Fibroblast of skin of right biceps (primary cell): ENCODE measurements at places on chromosomes 5 and 9.

GRCh38 chr9:21027295-21027694 is 4.1 kb downstream of the HACD4 start:
- peak; percentile 63 for DNase-seq

DNA sequence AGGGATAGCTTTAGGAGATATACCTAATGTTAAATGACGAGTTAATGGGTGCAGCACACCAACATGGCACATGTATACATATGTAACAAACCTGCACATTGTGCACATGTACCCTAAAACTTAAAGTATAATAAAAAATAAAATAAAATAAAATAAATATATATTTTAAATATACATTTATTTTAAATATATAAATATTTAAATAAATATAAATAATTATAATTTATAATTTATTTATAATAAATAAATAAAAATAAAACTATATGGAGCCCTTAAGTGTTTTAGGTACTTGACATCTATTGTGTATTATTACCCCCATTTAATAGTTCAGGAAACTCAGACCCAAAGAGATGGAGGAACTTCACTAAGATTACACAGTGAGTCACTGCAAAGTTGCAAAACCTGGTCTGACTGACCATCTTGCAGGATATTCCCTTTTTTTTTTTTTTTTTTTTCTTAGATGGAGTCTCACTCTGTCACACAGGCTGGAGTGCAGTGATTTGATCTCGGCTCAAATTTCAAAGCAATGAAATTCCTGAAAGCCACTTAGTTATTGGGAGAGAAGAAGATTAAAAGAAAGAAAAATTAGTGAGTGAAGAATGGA is 5.8 kb upstream of the C5orf52 start:
- peak; percentile 76 for DNase-seq

DNA sequence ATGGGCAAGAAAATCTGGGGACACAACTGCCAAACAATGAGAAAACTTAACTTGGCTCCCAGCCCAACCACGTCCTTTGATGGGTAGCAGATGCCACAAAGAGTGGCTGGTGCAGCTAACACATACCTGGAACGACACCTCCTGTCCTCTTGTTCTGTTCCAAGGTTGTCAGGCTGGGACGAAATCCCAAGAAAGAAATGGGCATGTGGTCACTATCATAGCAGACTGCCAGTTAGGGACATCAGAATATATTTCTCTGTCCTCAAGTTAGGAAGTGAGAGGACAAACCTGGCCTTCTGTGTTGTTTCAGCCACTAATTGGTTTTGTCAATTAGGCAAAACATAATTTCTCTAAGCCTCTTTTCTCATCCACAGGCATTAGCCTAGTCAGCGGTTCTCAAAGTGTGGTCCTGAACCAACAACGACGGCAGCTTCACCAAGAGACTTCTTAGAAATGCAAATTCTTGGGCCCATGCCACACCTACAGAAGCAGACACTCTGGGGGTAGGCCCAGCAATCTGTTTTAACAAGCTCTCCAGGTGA is 63.4 kb downstream of the RAPGEF1 start:
- DNase-seq, result no peak

- DNase-seq, result no peak
These were observed 50.9 kb upstream of the SLC44A1 start for GRCh38 chr9:105193560-105193959.

- DNase-seq, result no peak
These were observed 29.8 kb upstream of the SMC5 start for GRCh38 chr9:70229026-70229425.

DNA sequence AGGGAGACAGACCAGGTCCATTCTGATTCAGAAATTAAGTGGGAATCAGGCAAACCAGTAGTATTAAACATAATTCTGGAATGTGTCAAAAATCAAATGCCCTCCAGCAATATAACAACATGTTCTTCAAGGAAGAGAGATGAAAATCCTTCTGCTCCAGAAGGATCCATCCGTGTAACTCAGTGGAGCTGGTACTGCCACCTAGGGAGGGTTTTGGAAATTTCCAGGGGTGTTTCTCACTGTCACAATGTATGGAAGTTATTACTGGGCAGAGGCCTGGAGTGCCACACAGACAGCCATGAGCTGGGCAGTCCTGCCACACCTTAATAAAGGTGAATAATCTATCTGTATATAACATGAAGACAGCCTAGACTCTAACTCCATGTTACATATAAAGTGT is 87.5 kb downstream of the TTLL11 start:
- peak; percentile 26 for DNase-seq

DNA sequence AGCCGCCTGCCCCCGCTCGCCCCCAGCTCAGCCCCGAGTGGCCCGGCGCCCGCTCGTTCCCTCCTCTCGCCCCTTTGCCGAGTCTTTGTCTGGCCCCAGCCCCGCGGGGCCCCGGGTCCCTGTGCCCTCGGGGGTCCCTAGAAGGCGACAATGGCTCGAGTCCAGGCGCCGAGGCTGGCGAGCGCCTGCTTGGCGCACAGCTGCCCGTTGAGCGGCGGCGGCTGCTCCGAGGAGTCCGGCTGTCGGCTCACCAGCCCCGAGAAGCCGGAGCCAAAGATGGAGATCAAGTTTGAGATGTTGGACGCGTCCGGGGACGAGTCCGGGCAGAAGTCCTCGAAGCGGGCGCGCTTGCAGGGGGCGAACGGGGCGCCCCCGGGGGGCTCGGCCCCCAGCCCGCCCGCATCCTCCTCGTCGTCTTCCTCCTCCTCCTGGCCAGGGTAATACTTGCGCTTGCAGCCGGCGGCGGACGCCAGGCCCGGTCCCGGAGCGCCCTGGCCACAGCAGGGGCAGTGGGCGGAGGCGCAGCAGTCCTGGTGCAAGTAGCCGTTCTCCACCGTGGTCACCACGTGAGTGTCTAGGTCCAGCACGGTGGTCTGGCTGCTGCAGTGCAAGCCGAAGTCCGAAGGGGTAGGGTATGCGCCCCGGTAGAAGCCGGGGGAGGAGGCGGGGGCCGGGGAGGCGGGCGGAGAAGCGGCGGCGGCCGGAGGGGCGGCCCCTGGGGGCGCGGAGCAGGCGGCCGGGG is 1.2 kb downstream of the IER5L start:
- peak; percentile 17 for DNase-seq

DNA sequence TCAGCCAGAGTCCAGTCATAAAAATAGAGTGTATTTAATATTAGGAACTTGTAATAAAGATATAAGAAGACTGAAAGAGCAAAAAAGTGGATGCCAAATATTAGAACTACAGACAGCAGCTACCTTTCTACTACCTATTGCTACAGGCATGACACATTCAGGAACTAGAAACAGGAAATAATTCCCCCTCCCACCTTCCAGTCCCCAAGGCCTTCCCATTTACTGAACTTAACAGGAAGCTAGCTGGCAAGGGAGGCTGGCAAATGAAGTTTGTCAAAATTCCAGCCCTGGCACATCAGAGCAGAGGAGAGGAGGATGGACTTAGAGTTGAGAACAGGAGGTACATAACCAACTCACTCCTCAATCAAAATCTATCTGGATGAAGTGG is 50.2 kb upstream of the RIC1 start:
- DNase-seq, result no peak

DNA sequence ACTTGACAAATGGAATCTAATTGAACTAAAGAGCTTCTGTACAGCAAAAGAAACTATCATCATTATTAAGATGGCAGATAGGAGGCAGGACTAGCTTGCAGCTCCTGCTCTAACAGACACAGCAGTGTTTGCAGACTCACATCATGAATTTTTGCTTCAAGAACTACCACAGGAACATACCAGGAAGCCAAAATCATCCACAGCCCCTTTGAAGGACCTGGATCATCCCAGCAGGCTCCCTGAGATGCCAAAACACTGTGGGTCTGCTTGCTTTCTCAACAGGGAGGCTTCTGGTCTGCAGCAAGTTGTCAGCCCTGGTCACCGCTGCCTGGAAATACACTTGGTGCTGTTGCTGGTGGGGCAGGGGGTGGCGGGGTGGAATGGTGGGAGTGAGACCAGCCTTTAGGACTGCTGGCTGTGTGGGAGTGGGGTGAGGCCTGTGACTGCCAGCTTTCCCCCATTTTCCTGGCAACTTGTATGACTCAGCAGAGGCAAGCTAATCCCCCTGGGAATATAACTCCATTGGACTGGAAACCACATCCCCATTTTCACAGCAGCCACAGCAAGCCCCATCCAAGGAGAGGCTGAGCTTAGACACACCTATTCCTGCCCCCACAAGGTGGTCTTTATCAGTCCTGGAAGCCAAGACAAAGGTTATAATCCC is 533.8 kb upstream of the CYLC2 start:
- peak; percentile 57 for DNase-seq

- DNase-seq, result no peak
These were observed 1.7 kb upstream of the PSAT1 start for GRCh38 chr9:78295177-78295575.

GRCh38 chr5:151591144-151591819 is at the start of gene FAT2:
FAT2 (minus strand) TSS chr5:151591331; CDS start chr5:151568931, 22,400 bp downstream.
- DNase-seq, result no peak

DNA sequence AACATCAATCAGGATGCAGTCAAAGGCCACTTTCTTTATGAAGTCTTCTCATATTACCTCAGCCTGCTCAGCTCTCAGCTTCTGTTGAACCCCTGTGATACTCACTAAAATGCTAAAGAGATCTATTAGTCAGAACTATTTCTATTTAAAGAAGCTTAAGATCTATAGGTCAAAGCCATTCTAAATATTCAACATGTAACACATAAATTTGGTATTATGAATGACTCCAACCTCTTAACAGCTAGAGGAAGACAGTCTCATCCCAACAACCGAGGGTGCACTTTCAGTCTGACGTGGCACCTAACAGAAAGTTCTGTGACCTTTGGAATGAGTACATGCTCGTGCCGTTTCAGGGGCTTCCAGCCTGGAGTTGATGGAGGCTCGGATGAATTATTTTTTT is 301.5 kb upstream of the VLDLR start:
- no peak for DNase-seq
